A375 (cell line): ENCODE measurements at places on chromosomes 11 and 22. TPM values are rescaled to one million over a fixed set of nuclear protein-coding genes. Genes with fewer than 3 reads are reported as not detected.

DDIAS gene
- 5.3 and 6.0 TPM in 2 replicates for total RNA-seq

OSM gene
- 0.13 TPM in 1 of 2 replicates, not detected in the other for total RNA-seq

PGM2L1 gene
- total RNA-seq: 0.19 and 0.49 TPM in 2 replicates

CHKA gene
- total RNA-seq: 16.0 and 22.2 TPM in 2 replicates

DENND5A gene
- total RNA-seq: 42.4 and 45.8 TPM in 2 replicates

PSMD13 gene
- total RNA-seq: 156 and 163 TPM in 2 replicates

INCENP gene
- total RNA-seq: 95.3 and 112 TPM in 2 replicates

SPON1 gene
- total RNA-seq: 0.03 TPM in 1 of 2 replicates, not detected in the other

ART5 gene
- total RNA-seq: not detected in 2 replicates

DRD4 gene
- total RNA-seq: 0.19 TPM in 1 of 2 replicates, not detected in the other

GAL3ST1 gene
- total RNA-seq: not detected in 2 replicates

EFCAB6 gene
- 0.13 and 0.26 TPM in 2 replicates for total RNA-seq

RBFOX2 gene
- 62.4 and 81.8 TPM in 2 replicates for total RNA-seq

LARGE2 gene
- total RNA-seq: 0.11 and 0.19 TPM in 2 replicates

NRXN2 gene
- 0.24 and 0.26 TPM in 2 replicates for total RNA-seq

KRTAP5-10 gene
- total RNA-seq: not detected in 2 replicates

CHRDL2 gene
- total RNA-seq: not detected in 2 replicates

SCGB1D4 gene
- total RNA-seq: not detected in 2 replicates

UPB1 gene
- 0.03 and 0.04 TPM in 2 replicates for total RNA-seq

CASP4 gene
- 60.6 and 60.9 TPM in 2 replicates for total RNA-seq

TUB gene
- 4.6 TPM in 2 replicates for total RNA-seq

SLC5A1 gene
- not detected in 2 replicates for total RNA-seq

NAA40 gene
- total RNA-seq: 10.1 and 13.6 TPM in 2 replicates

NAV2 gene
- 0.79 and 1.5 TPM in 2 replicates for total RNA-seq

TIMP3 gene
- total RNA-seq: 319 and 337 TPM in 2 replicates

CCDC116 gene
- total RNA-seq: not detected in 2 replicates

PRODH gene
- total RNA-seq: 0.58 and 0.75 TPM in 2 replicates
